Activated T-helper 2 cell treated with anti-CD3 and anti-CD28 coated beads, Interferon-gamma antibody, Interleukin-2, Interleukin-4, amounts not matched to agents 10 μg/mL and 5 μg/mL and 100 μg/mL, durations not matched to agents 14 hours and 24 hours and 36 hours (primary cell): ENCODE measurements at places on chromosomes 6 and 20. TPM values are rescaled to one million over a fixed set of nuclear protein-coding genes. Genes with fewer than 3 reads are reported as not detected.

DNA sequence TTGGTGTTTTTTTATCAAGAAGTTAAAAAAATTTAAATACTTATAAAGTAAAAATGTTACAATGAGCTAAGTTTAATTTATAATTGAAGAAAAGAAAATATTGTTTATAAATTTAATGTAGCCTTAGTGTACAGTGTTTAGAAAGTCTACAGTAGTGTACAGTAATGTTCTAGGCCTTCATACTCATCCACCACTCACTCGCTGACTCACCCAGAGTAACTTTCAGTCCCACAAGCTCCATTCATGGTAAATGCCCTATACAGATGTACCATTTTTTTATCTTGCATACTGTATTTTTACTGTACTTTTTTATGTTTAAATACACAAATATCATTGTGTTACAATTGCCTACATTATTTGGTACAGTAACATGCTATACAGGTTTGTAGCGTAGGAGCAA is 26.0 kb downstream of the HTR1E start:
- no peak for DNase-seq

- no peak for DNase-seq
Observed at GRCh38 chr20:54063992-54064676, 6.3 kb downstream of the BCAS1 start.

DNA sequence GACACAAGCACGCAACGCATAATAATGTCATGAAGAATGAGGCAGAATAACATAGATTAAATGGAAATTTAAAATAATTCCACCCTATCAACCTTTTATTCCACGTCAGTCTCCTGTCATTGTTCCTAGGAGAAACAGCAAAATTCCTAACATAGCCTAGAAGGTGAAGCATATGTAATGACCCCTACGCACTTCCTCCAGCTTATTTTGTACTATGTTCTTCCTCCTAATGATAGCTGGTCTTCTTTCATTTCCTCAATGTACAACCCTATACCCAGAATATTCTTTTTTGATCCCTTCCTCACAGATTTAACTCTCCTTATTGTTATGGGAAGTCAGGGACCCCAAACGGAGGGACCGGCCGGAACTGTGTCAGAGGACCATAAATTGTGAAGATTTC is 122.0 kb upstream of the CARMIL1 start:
- no peak for DNase-seq

DNA sequence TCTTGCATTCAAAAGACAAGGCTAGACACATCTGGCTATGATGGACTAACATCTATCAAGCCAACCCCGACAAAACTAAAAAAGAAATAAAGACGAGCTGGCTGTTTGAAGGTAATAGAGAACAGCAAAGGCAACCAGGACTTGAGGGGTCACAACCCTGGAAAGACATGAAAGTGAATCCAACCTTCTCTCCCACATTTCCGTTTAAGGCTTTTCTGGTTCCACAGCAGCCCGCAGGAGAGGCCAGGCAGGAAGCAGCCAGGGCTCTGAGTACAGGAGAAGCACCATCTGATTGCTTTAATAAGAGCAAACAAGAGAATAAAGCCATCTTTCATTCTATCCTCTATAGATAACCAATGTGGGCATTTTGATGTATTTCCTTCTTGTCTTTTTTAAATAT is 14.3 kb downstream of the CNKSR3 start:
- no peak for DNase-seq

GRCh38 chr6:146997062-146997461 is 207.2 kb upstream of the STXBP5 start:
- DNase-seq, result no peak

DNA sequence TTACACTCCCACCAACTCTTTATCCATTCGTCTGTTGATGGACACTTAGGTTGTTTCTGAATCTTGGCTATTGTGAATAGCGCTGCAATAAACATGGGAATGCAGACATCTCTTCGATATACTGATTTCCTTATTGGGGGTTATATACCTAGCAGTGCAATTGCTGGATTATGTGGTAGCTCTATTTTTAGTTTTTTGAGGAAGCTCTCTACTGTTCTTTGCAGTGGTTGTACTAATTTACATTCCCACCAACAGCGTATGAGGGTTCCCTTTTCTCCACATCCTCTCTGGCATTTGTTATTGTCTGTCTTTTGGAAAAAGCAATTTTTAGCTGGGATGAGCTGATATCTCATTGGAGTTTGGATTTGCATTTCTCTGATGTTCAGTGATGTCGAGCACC is 4.6 kb upstream of the PFDN4 start:
- DNase-seq, result no peak

GRCh38 chr6:105791179-105791578 is 295.0 kb upstream of the PRDM1 start:
- no peak for DNase-seq

GRCh38 chr20:12327205-12327604 is 409.5 kb downstream of the BTBD3 start:
- no peak for DNase-seq

DNA sequence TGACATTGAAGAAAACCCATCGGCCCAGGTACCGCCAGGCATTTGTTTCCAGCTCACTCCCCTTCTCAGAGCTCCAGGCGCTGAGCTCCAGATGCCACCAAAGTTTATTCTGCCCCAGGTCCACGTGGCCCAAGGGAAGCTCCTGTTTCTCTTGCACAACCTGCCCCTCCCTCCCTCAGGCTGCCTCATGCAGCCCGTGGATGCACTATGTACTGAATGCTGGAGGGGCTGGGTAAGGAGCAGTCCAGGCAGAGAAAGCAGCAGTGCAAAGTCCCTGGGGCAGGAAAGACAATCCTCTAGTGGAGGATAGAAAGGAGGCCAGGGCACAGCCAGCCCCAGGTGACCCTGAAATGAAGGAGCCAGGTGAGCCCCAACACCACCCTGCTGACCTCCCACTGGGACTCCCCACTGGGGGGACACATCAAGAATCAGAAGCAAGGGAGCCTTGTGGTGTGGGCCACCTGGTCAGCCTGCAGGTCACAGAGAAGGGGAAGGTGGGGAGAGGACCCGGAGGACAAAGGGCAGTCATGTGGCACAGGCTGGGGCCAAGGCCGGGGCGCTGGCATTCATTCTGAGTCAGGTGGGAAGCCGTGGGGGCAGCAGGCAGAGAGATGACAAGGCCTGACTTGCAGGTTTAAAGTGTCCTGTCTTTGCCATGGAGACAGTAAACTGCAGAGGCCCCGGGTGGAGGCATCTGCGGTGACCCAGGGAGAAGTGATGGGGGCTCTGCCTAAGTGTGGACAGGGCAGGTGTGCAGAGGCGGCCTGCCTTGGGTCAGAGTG is 230.1 kb downstream of the PREX1 start:
- DNase-seq, result no peak

GRCh38 chr6:10964684-10965083 is 77.8 kb downstream of the SYCP2L start:
- no peak for DNase-seq

GRCh38 chr6:22411376-22412105 is 114.7 kb upstream of the PRL start:
- DNase-seq, result no peak

DNA sequence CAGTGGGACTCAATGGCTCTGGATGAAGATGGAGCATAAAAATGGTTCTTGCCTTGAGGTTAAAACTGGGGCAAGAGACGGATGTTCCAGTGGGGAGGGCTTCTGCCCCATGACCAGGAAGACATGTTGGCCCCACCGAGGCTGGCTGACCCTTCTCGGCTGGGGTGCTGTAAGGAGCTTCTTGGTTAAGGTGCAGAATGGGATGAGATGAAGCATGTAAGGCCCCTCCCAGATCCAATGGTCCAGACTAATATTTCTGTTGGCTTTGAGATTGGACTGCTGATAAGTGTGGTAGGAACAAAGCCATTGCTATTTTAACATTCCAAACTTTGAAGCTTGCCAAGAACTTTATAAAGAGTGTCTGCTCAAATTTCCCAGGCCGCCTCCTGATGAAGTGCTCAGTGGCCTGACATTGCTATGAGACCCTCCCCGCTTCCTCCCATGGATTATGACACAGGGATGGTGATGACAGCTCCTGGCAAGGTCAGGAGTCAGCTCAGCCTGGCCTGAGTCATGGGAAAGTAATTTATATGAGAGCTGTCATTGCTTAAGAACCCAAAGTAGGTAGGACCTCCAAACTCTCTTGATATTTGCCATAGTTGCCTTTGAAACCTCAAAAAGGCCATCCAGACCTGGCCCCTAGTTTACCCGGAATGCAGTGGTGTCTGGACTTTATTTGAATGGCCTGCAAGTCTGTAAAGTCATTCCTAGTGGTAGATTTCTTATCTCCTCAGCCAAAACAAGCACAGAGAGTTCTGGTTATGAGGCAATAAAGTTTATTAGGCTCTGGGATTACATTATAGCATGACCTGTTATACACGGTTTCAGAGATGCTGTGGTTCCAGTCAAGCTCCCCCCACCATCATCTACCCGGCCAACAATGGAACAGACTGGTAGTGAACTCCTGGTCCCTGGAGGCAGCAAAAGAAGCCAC is 55.2 kb downstream of the TGM2 start:
- no peak for DNase-seq

DNA sequence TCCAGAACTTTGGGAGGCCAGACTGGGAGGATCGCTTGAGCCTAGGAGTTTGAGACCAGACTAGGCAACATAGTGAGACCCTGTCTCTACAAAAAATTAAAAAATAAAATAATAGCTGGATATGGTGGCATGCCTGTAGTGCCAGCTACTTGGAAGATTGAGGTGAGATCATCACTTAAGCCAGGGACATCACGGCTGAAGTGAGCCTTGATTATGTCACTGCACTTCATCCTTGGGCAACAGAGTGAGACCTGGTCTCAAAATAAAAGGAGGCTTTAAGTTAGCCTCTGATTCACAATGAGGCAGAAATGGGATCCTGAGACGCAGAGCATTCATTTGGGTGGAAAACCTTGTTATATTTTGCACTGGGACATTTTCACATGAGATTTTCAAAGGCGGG is 57.0 kb downstream of the TULP4 start:
- DNase-seq, result no peak

- DNase-seq, result no peak
Observed at GRCh38 chr6:102197211-102197610, 803.7 kb downstream of the GRIK2 start.

GRCh38 chr6:133407320-133408100 is 166.4 kb downstream of the EYA4 start:
- DNase-seq, result no peak

GRCh38 chr20:19210391-19211155 is 1.9 kb upstream of the SLC24A3 start:
- no peak for DNase-seq

DNA sequence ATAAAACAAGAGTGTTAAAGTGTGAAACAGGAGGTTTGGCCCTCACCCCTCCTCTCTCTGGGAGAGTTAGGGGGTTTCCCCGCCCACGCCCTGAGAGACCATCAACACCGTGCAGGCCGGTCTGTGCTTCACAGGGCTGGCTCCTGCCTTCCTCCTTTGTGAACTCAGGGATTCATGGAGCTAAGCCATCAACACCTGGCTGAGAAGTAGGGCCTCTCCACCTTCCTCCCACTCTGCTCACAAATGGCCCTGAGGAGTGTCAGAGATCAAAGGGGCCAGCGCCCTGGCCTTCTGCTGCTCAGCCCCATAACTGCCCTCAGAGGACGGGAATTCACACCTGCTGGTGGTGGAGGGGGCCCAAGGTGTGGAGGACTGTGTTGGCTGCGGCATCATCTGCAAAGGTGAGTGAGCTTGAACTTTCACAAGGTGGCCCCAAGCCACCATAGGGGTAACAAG is 88.6 kb downstream of the PSMB1 start:
- DNase-seq, result no peak

DNA sequence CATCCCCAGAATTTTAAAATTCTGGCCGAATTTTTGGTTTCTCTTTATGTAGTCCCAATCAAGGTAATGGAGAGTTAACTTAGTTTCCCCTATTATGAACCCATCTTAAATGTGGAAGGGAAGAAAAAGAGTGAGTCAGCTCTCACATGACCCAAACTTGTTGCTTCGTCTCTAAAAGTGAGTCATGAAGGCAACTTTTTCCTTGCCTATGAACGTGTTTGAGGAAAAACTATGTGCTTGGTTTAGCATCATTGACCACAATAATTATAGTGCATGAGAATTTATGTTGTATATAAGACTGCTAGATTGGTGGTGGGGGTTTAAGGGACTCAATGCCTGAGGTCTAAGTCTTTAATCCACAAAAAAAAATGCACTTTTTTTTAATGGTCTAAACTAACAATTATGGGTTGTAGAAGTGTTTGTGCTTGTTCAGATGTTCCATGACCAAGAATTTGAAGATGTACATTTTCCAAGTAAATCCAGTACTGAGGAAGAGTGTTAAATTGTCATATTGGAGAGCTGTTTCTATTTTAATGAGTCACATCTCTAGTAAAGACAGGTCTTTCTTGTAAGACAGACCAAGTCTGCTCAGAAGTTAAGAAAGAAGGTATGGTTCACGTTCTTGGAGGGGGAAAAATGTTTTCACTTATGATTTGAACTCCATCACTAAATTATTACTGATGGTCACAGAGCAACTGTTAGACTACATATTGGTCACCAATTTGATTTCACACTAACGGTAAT is 409.9 kb upstream of the MARCKS start:
- no peak for DNase-seq

- DNase-seq, result no peak
Observed at GRCh38 chr6:5681480-5681879, 325.2 kb downstream of the NRN1 start.

DNA sequence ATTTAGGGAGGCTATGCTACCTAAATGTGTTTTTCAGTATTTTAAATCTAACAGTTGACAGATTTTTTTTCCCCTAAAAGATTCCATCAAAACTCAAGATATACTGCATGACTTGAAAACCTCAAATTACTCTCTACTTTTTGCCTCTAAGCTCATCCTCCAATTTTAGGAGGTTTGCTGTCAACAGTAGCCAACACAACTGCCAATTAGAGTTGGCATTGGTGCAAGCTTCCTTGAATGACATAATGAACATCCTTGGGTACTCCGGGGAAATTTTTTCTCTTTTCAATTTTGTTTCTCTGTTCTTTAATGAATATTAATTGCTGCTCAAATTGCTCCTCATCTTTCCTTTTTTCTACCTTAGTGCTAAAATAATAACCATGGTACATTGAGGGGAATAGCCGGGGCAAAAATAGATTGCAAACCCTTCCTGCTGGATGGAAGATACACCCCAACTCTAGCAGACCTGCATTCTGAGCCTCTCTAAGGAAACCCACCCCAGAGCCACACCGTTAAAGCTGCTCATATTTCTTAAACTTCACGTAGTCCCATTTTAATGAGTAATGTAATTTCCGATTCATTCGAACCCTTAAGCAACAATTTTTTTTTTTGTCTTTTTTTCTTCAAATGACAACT is 34.3 kb downstream of the SLC22A23 start:
- no peak for DNase-seq

The BCAS4 gene
- 7.4 and 8.7 TPM in 2 replicates for total RNA-seq

The PLTP gene
- total RNA-seq, result 5.5 TPM in 2 replicates

The SLC35F1 gene
- total RNA-seq, result 0.09 TPM in 1 of 2 replicates, not detected in the other

The TRIM31 gene
- not detected in 2 replicates for total RNA-seq

The MMUT gene
- total RNA-seq, result 13.5 and 14.3 TPM in 2 replicates

The NTSR1 gene
- not detected in 2 replicates for total RNA-seq

The APMAP gene
- 48.5 and 48.8 TPM in 2 replicates for total RNA-seq

The COL11A2 gene
- 0.34 and 0.37 TPM in 2 replicates for total RNA-seq

The GABRR1 gene
- total RNA-seq, result not detected in 2 replicates

The HSPA1L gene
- 2.1 and 2.4 TPM in 2 replicates for total RNA-seq

The CRYBG1 gene
- 27.5 and 27.6 TPM in 2 replicates for total RNA-seq

The BTN1A1 gene
- not detected in 2 replicates for total RNA-seq
